ENCODE measurements at places on chromosomes 3 and 15.

- DNase-seq: no peak
Observed at GRCh38 chr3:44016818-44017217, 224.9 kb upstream of the TOPAZ1 start.

- peak; percentile 9 for DNase-seq
Observed at GRCh38 chr15:62087671-62088352, 21.0 kb downstream of the C2CD4A start.

DNA sequence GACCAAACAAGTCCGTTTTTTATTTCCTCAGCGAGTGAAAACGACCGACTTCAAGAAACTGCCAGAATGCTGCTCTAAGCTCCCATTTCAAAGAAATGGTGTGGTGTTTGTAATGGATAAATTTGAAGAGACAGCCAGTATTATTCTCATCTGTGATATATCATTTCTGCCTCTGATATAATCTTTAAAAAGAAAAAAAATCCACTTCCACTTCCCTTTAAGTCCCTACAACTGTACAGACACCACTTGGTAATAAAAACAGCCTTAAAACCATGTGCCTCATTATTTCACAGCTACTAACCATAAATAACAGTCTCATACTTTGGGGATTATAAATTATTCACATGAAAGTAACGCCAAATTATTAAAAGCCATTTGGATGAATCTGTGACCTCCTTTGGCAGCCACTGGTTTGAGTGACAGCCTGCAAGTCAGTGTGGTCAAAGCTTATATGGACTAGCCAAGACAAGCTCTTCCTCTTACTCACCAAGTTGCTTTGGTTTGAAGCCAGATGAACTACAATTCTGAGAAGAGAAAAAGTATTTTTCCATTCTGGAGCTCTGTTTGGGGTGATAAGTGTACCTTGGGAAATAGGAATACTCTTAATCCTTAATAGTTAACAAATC is 168.0 kb downstream of the SHOX2 start:
- DNase-seq: no peak

- no peak for DNase-seq
Observed at GRCh38 chr15:99717161-99718009, 15.9 kb downstream of the LYSMD4 start.

All from activated CD4-positive, alpha-beta T cell treated with anti-CD3 and anti-CD28 coated beads for 48 hours (primary cell).